Skeletal muscle tissue (tissue), 5 donors: ENCODE measurements at places on chromosomes 11 and 22. TPM values are rescaled to one million over a fixed set of nuclear protein-coding genes. Genes with fewer than 3 reads are reported as not detected.

Gene UVRAG
- 14.1 TPM for total RNA-seq

Gene GUCY1A2
- 15.7 TPM for total RNA-seq

Gene OR2AG1
- total RNA-seq: not detected

Gene ANO1
- total RNA-seq: 1.6 TPM

Gene SPON1
- total RNA-seq: 20.4 TPM

Gene UPK3A
- total RNA-seq: not detected

Gene MS4A12
- not detected for total RNA-seq

Gene SLC25A45
- 3.7 TPM for total RNA-seq

Gene SHISA8
- total RNA-seq: 1.0 TPM

Gene CTNND1
- total RNA-seq: 121 TPM

Gene VPREB1
- not detected for total RNA-seq

Gene OR1S2
- total RNA-seq: not detected

Gene SYT7
- 1.6 TPM for total RNA-seq

Gene GRK3
- total RNA-seq: 6.3 TPM

Gene GLYATL1
- not detected for total RNA-seq

Gene PICK1
- 8.9 TPM for total RNA-seq

Gene OR8D1
- under 0.01 TPM for total RNA-seq

Gene OR52A1
- total RNA-seq: not detected

Gene OR4A47
- total RNA-seq: not detected

Gene CPT1A
- 11.5 TPM for total RNA-seq

Gene MS4A7
- total RNA-seq: 5.2 TPM

Gene TMEM191B
- total RNA-seq: not detected

Gene PTS
- 13.0 TPM for total RNA-seq

Gene TMEM126B
- total RNA-seq: 26.1 TPM

Gene TBX10
- total RNA-seq: not detected

Gene DKK3
- 56.4 TPM for total RNA-seq

Gene OR51E1
- 4.2 TPM for total RNA-seq

Gene P2RX6
- 11.0 TPM for total RNA-seq

Gene C11orf42
- not detected for total RNA-seq

Gene OTOG
- under 0.01 TPM for total RNA-seq

Gene SGSM1
- under 0.01 TPM for total RNA-seq

Gene CHRM1
- not detected for total RNA-seq

Gene LINC01488
- total RNA-seq: not detected

Gene IFITM1
- total RNA-seq: 13.0 TPM

Gene RPLP2
- 414 TPM for total RNA-seq

Gene NXPE4
- total RNA-seq: not detected

Gene NNMT
- 87.2 TPM for total RNA-seq
